LHCN-M2 (cell line): ENCODE measurements at places on chromosomes 1 and 21. TPM values are rescaled to one million over a fixed set of nuclear protein-coding genes. Genes with fewer than 3 reads are reported as not detected.

Gene KCNJ9
- total RNA-seq: not detected in 2 replicates

Gene PRR9
- total RNA-seq: not detected in 2 replicates

GRCh38 chr21:30758306-30758705 lies 3.1 kb upstream of the KRTAP21-1 start:
- DNase-seq: no peak

Gene RNF186
- total RNA-seq: not detected in 2 replicates

GRCh38 chr1:15075817-15076216 lies 77.7 kb upstream of the TMEM51 start:
- DNase-seq: no peak

DNA sequence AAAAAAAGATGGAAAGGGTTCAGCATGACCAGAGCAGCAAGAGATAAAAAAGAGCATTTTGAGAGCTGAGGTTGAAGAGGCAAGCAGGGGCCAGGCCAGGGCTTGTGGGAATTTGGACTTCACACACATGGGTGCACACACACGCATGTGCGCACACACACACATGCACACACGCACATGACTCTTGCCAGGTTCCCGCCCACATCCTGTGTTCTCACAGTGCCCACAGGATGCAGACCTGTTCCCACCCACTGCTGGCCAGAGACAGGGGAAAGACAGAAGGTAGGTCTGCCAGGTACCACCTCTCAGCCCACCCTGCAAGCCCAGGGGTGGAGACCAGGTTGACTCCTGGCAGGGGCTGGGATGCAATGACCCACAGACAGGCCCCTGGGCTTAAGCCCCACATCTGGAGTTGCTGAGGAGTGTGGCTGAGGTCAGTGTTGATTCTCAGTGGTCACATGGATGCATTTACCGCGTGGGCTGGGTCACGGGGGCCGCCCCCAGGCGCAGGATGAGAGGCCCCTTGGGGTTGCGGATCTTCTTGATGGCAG lies 4.4 kb downstream of the COL16A1 start:
- DNase-seq: no peak

- no peak for DNase-seq
Observed at GRCh38 chr1:17027900-17028299, 16.2 kb upstream of the ATP13A2 start.

DNA sequence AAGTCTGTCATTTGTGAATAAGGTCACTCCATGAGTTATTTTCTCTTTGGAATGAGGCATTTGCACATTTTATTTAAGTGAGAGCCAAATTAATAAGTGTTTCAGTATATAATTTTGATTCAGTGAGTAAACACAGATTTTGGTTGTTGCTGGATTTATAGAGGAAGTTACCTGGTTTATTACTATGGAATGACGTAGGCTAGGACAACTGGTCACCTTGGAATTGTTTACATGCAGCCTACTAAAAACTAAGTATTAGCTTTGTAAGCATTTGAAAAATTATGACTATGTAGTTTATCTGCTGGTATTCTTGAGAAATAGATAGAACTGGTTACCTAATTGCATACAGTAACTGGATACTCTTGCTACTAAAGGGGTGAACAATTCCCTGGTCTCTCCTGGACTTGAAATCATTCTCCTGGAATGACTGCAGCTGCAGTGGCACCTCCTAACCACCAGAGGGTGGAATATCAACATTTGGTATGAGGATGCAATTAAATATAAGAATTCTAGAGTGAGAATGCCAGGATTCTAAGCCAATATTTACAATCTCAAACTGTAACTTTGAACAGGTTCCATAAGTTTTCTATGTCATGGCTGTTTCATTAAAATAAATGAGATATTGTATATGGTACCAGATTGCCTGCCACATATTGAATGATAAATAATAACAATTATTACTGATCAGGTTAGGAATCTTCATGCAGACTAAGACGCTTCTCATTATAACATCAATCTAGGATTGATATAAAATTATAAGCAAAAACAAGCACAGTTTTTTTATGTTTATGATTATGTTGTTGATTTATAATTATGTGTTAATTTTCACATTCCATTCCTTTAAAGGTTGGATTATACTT lies 3.5 kb upstream of the KRTAP27-1 start:
- peak; percentile 2 for DNase-seq

Gene ELAVL4
- not detected in 2 replicates for total RNA-seq

Gene NAXE
- 74.9 and 101 TPM in 2 replicates for total RNA-seq

GRCh38 chr1:201756406-201756805 lies 72.6 kb upstream of the IPO9 start:
- DNase-seq: peak; percentile 70

GRCh38 chr1:54537611-54538010 lies 10.4 kb upstream of the ACOT11 start:
- DNase-seq: no peak

Gene NR0B2
- total RNA-seq: not detected in 2 replicates

Gene CACNA1S
- 0.17 TPM in 1 of 2 replicates, not detected in the other for total RNA-seq

Gene REN
- total RNA-seq: not detected in 2 replicates

- no peak for DNase-seq
Observed at GRCh38 chr1:186605762-186606350, 74.4 kb downstream of the PTGS2 start.

- no peak for DNase-seq
Observed at GRCh38 chr1:176773038-176773437, 310.1 kb downstream of the PAPPA2 start.

Gene DFFA
- total RNA-seq: 32.7 and 34.2 TPM in 2 replicates

Gene SPRR2E
- not detected in 2 replicates for total RNA-seq

GRCh38 chr21:42121794-42122193 lies 50.7 kb downstream of the UMODL1 start:
- DNase-seq: no peak

DNA sequence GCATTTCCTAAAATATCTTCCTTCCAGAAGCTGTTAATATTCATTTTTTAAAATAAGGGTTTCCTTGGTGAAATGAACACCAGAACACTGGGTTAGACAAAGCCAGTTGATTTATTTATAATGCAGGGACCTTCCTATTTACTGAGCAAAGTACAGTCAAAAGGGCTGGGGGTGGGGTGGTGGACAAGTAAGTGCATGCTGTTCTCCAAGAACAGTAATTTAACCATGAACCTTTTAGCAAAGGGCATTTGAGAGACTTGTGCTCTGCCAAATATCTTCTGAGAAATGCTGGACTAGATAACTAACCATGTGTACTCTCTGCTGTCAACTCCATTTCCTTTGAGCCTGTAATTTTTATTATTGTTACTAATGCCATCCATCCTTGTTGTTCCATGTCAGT lies 100.2 kb downstream of the OMA1 start:
- no peak for DNase-seq

GRCh38 chr1:21152423-21153100 lies 24.1 kb downstream of the EIF4G3 start:
- DNase-seq: peak; percentile 47

- no peak for DNase-seq
Observed at GRCh38 chr1:156559086-156559796, 13.1 kb downstream of the IQGAP3 start.

DNA sequence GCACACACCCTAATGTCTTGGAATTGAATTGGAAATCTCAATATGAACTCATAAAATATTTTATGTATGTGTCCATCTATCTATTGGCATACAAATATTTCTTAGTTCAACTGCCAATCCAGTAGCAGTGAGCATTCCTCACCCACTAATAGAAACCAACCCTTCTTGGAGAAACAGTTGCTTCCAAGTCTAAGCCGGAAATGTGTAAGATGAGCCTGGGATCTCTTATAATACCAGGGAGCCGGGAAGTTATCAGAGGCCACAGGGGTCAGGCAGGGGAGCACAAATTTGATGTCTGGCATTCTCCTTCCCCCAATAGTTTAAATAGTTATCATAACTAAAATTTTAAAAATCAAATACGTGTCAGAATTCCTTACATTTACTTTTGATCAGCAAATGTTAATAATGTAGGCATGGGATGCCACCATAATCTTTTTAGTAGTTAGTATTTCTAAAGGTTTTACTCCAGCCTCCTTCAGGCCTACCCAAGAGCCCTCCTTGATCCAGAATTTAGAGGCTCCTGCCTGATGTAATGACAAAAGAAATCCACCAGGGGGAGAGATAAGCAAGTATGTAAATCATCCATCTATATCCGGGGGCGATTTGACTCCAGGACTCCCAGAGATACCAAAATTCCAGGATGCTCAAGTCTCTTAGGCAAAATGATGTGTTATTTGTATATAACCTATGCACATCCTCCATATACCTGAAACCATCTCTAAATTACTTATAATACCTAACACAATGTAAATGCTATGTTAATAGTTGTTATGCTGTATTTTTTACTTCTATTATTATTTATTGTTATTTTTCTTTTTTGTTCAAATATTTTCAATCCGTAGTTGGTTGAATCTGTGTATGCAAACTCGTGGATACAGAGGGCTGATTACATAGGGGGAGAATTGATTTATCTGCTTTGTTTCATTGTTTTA lies 218.7 kb upstream of the COA6 start:
- peak; percentile 62 for DNase-seq

DNA sequence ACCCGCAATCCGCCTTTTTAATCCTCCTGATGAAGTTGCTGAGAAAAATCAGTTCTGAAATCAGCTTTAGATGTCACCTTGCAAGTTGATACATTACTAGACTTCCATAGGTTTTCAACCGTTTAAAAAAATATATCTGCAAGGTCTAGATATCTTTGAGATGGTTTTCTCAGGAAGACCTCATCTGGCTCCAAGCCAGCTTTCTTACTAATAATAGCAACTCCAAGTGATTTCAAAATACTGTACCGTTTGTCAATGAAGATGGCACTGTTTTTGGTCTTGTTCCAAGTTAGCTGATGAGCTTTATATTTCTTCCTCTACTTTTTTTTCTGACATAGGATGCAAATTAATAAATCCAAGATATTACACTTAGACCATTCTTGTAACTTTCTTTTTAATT lies 40.3 kb downstream of the LRRC8C start:
- DNase-seq: peak; percentile 12

Gene SYT14
- total RNA-seq: 12.6 and 14.0 TPM in 2 replicates
